AG04449 (cell line): ENCODE measurements at places on chromosomes 7 and 10.

DNA sequence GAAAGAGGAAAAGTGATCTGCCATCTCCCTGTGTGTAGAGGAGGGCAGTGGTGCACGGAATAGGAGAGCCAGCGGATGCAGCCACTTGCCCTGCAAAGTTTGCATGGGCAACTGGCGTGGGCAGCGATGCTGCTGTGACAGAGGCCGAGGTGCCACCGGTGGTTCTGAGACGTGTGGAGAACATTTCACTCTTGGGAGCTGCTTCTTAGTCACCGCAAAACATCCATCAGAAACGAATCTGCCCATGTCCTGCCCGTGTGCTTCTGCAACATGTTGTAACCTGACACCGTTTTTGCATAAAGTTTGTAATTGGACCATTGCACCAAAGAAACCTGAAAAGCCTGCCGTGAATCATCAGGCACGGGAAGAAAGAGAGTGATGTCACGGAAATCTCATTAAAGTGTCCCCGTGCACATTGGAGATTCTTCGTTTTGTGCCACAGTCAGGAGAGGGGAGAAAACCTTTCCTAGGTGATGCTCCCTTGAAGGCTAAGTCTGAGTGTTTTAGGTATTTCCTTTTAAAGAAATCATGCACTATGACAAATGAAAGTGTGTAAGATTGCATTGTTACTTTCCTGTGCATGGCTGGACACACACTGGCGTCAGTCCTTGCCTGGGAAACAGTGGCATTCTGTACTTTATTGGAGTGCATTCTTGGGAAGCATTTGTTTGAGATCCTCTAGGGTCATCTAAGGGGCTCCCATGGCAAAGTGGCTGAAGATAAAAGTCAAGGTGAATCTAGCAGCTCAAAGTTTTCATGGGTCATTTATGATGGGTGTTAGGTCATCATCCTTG is 302.6 kb downstream of the KLF6 start:
- DNase-seq, result peak; percentile 82

GRCh38 chr7:727104-727805 is at the start of gene PRKAR1B:
Gene PRKAR1B (minus strand): TSS chr7:727281. CDS start chr7:711505, 15,776 bp downstream.
- DNase-seq, result no peak

DNA sequence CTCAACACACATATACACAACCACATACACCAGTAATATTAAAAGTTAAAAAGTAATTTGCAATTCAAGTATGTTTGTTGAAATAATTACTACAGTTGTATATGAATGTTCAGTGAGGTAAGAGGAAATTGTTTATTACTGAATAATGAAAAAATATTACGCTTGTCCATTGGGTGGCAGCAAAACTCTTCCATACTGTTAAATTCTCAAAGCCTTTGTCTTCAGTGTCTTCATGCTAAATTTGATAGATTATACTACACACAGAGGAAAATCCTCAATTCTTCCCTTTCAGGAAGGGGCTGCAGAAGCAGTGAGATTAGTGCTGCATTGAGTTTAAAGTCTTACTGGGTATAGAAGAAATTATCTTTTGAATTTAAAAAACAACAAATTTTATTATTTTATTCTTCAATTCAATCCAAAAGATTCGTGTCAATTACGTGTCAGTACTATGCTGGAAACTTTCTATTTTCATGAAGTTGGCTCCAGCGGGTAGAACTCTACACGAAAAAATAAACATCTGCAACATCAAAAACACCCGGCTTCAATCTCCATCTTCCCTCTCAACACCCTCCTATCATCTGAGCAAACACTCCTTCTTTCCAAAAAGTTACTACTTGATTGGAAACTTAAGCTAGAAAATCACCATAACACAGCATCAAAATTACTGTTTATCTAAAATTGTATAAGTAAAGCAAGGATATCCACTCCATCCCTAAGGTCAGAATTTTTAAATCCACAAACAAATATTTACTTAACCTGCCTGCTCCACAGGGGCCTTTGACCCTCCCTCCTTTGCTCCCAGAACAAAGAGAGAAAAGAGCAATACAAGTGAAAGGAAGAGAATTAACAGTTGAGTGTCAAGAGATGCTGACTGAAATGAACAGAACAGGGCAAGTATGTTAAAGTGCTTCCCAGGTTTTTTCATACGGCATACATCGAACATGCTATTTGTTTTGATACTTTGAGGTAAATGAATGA is 37.0 kb upstream of the TES start:
- DNase-seq, result no peak

DNA sequence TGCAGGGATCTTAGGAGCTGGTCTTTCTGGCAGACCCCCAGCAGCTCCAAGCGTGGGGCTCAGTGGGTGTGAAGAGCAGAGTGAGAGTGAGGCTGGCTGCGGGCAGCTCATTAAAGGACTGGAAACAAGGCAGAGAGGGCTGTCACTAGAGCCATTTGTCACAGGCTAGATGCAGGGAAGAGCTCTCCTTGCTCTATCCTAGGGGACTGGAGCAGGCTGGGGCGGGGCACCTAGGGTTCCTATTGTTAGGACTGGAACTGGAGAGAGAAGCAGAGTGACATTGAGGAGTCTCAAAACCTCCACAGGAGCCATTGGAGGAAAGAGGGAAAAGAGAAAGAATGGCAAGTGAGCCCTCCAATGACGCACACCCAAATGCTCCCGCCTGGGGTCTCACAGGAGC is 772 bp upstream of the DDC start:
- DNase-seq, result no peak

GRCh38 chr7:102273749-102274712 is 12.6 kb upstream of the SH2B2 start:
- DNase-seq, result no peak

GRCh38 chr7:27784399-27785053 is 44.6 kb downstream of the TAX1BP1 start:
- no peak for DNase-seq

DNA sequence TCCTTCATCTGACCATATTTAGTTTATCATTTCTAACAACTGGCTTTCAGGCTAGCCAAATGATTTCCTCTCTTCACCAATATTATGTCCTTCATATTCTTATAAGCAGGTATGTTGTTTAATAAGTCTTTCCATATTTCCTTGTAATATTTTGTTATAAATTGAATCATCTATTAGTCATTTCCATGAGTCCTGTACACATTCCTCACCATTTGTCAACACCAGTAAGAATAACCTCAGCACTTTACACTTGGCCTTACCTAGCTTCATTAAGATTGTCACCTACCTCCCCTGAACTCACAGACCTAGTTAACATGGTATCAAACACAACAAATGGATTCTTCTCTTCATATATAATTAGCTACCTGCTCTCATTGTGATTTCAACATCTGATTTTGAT is 282.3 kb downstream of the SEMA3D start:
- no peak for DNase-seq

DNA sequence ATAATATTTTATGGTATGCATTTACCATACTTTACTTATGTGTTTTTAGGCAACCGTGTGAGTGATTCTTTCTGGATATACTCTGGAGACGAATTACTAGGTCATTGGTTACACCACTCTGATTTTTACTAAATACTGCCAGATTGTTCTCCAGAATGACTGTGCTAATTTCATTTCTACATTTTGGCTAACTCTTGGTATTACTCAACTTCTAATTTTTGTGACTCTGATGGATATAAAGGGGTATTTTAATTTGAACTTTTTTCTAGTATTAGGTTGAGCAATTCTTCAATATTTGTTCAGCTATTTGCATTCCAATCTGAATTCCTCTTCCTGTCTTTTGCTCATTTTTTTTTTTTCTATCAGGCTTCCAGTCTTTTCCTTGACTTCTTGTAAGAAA is 223.6 kb downstream of the MDFIC start:
- no peak for DNase-seq
